Left hindlimb (tissue), 1 donor: ENCODE measurements at places on chromosomes 6 and 20.

GRCh38 chr6:68638230-68638900, 3.3 kb downstream of the ADGRB3 start:
- no peak for DNase-seq

- DNase-seq = no peak
Observed at GRCh38 chr6:23775127-23775526, 350.9 kb upstream of the NRSN1 start.

DNA sequence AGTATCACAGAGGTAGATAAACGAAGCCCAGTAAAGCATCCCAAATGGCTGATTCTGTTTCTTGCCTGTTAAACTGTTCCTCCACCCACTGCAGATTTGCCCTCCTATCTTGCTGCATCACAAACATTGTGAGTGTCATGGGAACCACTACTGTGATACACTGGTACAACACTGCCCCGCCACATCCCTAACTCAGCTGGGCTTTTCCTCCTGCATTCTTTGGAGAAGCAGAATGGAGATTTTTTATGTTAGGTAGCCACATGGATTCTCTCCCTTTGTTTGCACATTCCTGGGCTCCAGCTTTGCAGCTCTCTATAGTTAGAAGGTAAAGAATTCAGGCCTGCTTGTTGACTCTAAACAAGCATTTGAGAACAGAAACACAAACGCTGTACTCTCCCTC, 234.1 kb downstream of the TMEM242 start:
- DNase-seq = no peak

GRCh38 chr20:4829514-4830215, 108.0 kb downstream of the PRND start:
- DNase-seq = no peak

DNA sequence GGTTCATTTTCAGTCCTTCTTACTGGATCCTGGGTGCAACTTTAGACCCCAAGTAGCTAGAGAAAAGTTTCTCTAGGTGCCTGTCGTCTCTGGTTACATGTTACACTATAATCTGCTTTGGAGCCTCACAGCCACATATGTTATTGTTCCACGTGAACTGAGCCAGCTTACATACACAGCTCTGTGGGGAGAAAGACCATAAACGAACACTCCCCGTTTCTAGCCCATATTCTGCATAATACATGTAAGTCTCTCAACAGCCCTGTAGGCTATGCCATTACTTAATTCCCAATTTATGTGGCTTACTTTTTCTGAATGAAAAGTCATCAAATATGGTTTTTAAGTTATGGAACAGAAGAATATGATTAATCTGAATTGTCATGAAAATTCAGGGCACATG, 233.8 kb downstream of the BCKDHB start:
- DNase-seq = no peak
